ENCODE measurements at places on chromosomes 1 and 21.

DNA sequence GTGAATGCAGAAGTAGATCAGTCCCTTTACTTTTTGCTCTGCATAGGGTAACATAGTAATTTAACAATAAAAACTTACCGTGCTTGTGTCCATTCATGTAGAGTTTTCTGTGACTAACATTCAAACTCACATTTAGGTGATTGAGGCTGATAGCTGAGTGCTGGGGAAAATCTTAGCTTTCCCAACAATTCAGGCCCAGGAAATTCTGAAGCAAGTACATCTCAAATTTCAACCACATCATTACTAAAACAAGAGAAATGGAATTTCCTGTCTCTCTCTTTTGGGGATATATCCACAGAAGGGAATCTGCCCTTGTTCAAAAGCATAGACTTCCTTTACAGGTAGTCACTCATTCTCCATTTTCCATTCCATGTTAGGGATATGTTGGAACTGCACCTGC, 33.1 kb upstream of the C1orf146 start:
- DNase-seq: no peak

DNA sequence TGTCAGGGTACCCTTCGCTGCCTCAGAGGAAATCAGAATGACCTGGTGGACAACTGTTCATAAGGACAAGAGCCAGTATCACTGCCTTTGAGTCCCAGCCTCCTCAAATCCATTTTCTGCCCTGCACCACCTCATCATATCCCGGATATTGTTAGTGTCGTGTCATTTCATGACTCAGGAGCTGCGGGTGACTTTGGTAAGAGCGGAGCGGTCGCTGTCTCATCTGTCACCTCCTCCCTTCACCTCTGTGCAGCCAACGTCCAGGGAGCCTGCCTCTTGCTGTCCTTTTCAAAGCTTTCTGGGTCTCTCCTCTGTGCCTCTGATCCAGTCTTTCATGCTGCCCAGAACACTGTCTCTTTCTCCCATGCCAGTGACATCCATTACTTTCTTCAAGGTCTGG, 7.0 kb upstream of the C1orf198 start:
- DNase-seq: no peak

- DNase-seq: no peak
These were observed 3.2 kb upstream of the TMEM63A start for GRCh38 chr1:225885336-225885735.

DNA sequence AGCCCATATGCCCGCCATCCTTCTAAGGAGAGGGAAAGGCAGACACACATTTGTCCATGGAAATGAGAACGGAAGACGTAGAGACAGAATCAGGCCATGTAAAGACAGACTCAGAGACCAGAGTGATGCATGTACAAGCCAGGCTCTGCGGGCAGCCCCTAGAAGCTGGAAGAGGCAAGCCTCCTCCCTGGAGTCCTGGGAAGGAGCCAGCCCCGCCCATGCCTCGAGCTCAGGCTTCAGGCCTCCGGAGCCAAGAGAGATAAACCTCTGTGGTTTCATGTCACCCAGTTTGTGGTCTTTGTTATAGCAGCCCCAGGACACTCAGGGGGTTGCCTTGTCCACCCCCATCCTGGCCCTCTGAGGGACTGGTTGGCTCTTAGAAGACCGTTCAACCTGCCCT, 11.6 kb downstream of the PDE9A start:
- DNase-seq: no peak

- no peak for DNase-seq
These were observed 473.3 kb upstream of the PLXNA2 start for GRCh38 chr1:208717525-208717924.

- DNase-seq: no peak
These were observed 171.4 kb downstream of the CAMTA1 start for GRCh38 chr1:6956488-6957159.

All from NCI-H2029 treated with DMSO at 0.1 percent for 48 hours (cell line).